ENCODE measurements at places on chromosomes 13 and 19.

DNA sequence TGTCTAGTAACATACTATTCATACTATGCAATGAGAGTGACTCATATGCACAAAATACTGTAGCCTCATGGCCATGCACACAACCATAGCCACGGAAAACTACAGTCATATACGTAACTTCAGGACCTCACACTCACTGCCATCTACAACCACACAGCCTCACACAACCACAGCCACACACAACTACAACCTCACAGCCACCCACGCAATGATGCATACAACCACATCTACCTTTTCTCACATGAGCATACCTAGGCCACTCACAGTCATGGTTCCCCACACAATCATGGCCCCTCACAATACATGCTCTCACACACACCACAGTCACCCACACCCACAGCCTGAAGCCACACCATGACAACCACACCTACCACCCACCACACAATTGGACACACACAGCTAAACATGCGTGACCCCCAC is 8.7 kb upstream of the TNFSF14 start:
- no peak for DNase-seq

DNA sequence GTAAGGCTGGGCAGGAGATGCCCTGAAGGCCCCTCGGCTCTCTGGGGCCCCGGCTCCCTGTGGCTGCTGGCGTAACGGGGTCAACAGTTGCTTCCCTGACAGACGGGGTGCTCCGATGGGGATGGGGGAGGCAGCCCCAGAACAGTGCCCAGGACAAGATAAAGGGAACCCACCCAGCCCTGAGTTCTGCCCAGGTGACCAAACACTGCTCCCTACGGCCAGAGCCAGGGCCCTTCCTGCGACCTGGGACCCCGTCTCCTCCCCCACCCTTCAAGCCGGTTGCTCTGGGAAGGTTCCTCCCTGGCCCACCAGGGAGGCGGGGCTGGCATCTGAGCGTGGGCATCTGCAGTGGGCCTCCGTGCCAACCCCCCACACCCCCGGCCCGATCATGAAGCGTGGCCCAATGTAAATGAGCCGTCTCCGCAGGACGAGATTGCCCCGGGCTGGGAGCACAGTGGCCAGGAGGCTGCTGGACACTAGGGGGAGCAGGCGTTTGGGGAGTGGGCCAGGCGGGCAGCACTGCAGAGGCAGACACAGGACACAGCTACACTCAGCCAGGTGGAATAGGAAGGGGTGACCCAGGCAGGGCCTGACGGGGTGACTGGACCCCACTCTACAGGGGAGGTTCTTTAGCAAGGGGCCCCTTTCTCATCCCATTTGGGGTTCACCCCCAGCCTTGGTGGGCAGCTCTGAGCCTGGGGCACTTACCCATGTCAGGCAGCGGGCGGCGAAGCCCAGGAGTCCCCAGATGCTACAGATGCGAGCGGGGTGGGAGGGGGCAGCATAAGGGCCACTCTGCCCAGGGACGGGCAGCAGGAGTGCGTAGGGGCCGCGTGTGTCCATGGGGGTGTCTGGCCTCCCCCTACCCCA is 1.2 kb upstream of the NKPD1 start:
- DNase-seq = no peak

DNA sequence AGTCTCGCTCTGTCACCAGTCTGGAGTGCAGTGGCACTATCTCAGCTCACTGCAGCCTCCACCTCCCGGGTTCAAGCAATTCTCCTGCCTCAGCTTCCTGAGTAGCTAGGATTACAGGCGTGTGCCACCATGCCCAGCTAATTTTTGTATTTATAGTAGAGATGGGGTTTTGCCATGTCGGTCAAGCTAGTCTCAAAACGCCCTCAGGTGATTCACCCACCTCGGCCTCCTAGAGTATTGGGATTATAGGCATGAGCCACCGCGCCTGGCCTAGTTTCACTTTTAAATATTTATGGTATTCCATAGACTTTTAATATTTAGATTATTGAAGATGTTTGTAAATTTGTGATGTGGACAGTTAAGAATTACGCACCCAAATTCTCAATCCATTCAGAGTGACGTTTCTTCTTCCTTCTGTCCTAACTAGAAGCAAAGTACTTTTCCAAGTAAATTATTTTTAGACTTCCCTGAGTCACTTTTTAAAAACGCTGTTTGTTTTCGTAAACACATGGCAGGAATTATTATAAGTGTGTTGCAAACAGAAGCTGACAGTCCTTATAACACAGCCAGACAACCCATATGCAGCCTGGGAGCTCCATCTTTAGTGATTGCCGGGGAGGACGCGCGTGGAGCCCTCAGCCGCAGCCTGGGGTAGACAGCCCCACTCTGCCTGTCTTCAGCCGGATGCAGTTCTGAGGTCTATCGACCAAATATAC is 131.7 kb downstream of the ATP11A start:
- DNase-seq = no peak

DNA sequence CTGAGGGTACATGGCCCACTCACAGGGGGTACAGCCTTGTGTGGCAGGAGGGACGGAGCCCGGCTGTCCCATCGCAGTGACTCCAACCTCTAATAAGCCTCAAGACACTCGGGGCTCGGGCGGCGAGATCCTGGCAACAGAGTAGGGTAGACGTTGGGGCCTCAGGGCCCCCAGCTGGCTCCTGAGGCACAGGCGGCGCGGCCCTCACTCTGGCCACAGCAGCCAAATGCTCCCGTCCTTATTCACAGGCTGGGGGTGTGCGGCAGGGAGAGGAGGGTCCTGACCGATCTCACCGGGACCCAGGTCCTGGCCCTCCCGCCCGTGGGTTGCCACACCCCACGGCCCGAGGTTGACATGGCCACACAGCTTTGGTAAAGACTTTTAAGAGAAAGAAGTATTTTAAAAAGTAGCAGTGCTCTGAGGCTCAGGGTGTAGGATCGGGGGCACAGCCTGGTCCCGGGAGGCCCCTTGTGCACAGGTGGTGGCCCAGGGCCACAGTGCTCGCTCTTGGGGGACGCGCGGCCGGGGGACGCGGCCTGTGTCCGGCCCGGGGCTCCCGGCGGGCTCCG is 7.6 kb downstream of the SLC39A3 start:
- no peak for DNase-seq

GRCh38 chr13:21546372-21546771 is 57.6 kb downstream of the MICU2 start:
- no peak for DNase-seq

DNA sequence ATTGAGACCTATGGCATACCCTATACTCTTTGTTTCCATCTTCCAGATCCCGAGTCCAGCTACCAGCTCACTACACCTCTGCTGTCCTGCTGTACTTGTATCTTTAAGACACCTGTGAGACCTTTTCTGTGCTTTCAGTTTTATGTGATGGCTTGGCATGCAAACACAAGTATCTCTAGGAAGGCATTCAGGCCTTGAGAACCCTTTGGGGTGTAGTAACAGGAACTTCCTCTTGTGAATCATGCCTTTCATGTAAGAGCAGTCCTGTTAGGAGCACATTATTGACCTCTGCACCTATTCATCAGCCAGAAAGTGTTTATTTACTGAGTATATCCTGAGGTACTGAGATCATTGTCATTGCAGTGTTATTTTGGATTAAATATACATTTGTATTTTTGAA is 87.0 kb upstream of the HTR2A start:
- no peak for DNase-seq

DNA sequence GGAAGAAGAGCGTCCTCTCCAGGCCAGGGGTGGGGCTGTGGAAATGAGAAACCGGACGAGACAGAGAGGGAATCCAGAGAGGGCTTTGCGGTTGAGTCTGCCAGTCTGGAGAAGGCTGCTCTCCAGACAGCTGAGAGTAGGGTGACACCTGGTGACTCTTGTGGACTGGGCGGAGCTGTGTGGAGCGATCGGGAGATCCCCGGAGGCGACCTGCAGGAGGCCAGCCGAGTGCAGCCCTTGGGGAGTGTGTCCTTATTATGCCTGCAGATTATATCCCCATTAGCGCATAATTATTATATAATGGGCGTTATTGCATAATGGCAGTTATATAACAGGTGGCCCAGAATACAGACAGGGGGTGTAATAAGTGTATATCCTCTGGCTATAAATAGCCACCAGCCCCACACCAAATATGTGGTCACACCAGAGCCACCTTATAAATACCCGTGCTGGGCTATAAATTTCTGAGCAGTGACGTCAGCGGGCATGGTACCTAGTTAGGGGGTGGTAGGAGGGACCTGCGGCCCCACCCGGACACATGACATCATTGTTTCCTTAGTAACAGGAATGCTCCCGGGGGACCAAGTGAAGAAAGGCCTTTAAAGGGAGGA is 41.2 kb downstream of the NFIX start:
- no peak for DNase-seq

- no peak for DNase-seq
Measured at GRCh38 chr13:35917252-35917941, 213.8 kb downstream of the DCLK1 start.

DNA sequence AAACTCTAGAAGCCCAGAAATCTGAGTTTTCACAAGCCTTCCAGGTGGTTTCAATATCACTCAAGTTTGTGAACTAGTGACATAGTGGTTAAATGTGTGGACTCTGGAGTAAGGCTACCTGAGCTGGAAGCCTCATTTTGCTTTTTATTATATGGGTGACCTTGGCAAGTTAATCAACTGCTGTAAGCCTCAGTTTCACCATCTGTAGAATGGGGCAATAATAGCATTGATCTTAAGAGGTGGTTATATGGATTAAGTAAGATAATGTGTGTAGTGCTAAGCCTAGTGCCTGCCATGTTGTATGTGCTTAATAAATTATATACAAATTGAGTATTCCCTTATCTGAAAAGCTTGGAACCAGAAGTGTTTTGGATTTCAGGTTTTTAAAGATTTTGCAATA is 65.5 kb upstream of the SIAH3 start:
- DNase-seq = no peak

DNA sequence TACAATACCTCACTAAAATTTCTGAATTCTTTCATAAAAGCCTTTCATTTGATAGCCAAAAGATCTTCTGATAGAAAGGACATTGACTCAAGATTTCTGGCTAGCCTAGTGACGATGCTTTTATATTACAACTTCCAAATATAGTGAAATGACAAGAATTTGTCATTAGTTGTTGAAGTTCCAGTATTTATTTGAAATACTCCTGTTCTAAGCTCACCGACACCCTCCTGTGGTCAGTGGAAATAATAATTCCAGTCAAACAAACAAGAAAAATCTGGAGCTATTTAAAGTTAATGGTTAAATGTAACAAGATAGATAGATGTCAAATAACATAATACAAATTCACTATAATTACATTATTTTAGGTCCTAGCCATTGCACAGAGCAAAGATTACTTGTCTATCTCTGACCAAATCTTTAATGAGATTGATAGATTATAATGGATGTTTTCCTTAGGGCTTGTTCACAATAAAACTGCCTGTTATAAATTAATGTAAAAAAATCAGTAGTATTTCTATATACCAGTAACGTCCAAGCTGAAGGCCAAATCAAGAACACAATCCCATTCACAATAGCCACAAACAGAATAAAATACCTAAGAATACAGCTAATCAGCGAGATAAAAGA is 195.5 kb downstream of the RGCC start:
- peak; percentile 59 for DNase-seq

DNA sequence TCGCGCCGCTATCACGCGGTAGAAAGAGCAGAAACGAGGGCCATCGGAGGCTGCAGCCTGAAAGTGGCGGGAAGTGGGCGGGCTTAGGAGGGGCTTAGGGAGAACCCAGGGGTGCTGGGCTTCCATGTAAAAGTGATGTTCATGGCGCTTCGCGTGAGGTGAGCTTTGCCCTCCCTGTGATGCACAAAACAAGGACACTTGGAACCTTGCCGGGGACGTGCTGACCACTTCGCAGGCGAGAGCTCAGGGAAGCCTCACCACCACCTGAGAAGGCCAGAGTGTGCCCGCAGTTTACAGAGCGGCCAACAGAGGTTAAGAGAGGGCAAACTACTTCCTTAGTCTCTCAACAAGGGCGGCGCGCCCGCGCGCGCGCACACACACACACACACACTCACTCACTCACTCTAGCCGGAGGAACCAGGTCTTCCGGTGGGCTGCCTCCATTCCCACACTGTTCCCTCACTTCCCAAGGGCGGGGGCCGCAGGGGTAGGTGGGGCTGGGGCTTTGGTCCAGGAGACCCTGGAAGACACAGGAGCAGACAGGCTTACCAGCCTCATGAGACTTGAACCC is 651 bp downstream of the GAPDHS start:
- no peak for DNase-seq

DNA sequence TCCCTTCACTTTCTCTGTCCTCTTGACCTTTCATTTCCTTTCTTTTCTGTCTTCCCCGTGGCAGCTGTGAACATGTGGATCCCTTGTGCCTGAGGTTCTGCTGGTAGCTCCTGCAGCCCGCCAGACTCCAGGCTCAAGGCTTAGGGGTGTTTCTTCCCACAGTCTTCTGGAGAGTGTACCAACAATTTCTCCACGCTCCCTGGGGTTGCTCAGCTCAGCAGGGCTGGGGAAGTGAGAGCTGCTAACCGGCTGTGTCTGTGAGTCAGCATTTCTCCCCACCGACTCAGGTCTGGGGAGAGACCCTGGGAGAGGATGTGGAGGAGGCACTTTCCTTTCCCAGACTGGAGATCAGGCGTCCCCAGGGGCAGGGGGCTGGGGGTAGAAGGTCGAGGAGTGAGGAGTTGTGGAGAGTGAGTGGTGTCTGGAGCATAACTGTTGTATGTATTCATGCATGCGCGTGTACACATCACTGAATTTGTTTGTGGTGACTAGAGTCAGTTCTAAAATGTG is 193.6 kb downstream of the KCNRG start:
- DNase-seq = peak; percentile 67

DNA sequence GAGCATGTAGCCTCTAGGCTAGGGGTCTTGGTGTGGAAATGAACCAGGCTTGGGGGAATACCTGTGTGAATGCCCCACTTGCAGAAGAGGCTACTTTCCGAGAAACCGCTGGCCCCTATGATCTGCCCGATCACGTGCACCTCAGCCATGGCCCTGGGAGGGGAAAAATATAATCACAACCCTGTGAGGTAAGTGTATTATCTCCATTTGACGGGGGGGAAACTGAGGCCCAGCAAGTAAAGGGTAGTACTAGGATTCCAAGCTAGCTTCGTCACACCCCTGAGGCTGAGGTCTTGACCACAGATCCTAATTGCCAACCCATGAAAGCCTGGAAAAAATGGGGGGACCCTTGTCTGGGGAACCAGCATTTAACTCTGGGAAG is 587 bp downstream of the B9D2 start:
- DNase-seq = no peak

DNA sequence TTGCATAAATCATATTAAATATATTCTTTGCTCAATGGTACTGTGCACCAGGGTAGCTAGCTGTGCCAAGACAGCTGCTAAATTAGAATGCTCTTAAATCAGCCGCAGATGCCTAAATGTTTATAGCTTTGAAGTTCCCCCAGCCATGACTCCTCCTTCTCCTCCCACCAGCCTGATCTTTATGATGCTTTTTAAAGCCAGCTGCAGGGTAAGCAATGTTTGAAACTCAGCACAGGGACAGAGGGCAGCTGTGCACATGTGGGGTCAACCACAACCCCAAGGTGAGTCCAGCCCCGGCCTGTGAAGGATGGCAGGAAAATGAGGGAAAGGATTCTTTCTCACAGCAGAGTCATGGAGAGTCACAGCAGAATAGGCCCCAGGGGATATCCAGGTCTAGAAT is 635.7 kb downstream of the UQCRFS1 start:
- peak; percentile 74 for DNase-seq

GRCh38 chr13:98174307-98174706 is 2.8 kb downstream of the RNF113B start:
- no peak for DNase-seq

- peak; percentile 38 for DNase-seq
Measured at GRCh38 chr19:15161028-15161984, 39.5 kb downstream of the NOTCH3 start.

- peak; percentile 49 for DNase-seq
Measured at GRCh38 chr19:19217099-19217498, 5.3 kb downstream of the NCAN start.

GRCh38 chr19:14563989-14564651 is 7.7 kb downstream of the NDUFB7 start:
- peak; percentile 70 for DNase-seq

Data from Jurkat, Clone E6-1 (cell line).